LNCaP clone FGC (cell line): ENCODE measurements at places on chromosomes 13 and 19.
A peak's percentile ranks its signal among the peaks of the same experiment; 100 is the strongest.

GRCh38 chr13:105159841-105160240 is 1375.6 kb downstream of the EFNB2 start:
- no peak for DNase-seq

GRCh38 chr19:4372165-4373012 is 28.0 kb downstream of the SH3GL1 start:
- no peak for DNase-seq

- DNase-seq, result no peak
Observed at GRCh38 chr13:74128156-74128767, 5.9 kb downstream of the KLF12 start.

- no peak for DNase-seq
Observed at GRCh38 chr19:27753622-27754021, 1459.3 kb downstream of the UQCRFS1 start.

GRCh38 chr13:71867131-71867814 is at the start of gene DACH1:
TSS of gene DACH1 (minus strand) at chr13:71867204.
- no peak for DNase-seq

DNA sequence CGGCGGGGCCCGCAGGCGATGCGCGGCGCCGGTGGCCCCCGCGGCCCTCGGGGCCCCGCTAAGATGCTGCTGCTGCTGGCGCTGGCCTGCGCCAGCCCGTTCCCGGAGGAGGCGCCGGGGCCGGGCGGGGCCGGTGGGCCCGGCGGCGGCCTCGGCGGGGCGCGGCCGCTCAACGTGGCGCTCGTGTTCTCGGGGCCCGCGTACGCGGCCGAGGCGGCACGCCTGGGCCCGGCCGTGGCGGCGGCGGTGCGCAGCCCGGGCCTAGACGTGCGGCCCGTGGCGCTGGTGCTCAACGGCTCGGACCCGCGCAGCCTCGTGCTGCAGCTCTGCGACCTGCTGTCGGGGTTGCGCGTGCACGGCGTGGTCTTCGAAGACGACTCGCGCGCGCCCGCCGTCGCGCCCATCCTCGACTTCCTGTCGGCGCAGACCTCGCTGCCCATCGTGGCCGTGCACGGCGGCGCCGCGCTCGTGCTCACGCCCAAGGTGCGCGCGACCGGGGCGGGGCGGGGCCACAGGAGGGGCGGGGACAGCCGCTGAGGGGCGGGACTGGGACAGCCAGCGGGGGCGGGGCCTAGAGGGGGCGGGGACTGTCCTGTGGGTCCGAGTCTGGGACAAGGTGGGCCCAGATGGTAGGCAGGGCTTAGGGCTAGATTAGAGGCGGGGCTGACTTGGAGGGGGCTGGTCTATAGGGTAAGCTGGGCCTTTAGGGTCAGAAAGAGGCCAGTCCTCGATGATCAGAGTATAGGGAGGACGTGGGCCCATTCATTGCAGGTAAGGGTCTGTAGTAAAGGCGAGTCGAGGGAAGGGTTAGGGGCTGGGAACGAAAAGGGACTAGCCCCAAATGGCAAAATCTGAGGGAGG is 5.1 kb downstream of the GRIN2D start:
- peak; percentile 26 for DNase-seq

DNA sequence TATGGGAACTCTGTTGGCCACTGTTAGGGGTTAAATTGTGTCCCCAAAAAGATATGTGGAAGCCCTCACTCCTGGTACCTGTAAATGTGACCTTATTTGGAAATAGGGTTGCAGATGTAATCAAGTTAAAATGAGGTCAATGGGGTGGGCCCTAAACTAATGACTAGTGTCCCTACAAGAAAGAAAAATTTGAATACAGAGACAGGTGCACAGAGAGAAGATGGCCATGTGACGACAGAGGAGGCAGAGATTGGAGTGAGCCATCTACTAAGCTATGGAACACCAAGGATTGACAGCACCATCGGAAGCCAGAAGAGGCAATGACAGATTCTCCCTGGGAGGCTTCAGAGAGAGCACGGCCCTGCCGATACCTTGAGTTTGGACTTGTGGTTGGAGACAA is 16.5 kb downstream of the POU2F2 start:
- DNase-seq, result no peak

DNA sequence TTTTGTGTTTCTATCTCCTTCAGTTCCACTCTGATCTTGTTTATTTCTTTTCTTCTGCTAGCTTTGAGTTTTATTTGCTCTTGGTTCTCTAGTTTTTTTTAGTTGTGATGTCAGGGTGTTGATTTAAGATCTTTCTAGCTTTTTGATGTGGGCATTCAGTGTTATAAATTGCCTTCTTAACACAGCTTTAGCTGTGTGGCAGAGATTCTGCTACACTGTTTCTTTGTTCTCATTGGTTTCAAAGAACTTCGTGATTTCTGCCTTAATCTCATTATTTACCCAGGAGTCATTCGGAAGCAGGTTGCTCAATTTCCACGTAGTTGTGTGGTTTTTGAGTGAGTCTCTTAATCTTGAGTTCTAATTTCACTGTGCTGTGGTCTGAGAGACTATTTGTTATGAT is 251.7 kb upstream of the HTR2A start:
- no peak for DNase-seq

DNA sequence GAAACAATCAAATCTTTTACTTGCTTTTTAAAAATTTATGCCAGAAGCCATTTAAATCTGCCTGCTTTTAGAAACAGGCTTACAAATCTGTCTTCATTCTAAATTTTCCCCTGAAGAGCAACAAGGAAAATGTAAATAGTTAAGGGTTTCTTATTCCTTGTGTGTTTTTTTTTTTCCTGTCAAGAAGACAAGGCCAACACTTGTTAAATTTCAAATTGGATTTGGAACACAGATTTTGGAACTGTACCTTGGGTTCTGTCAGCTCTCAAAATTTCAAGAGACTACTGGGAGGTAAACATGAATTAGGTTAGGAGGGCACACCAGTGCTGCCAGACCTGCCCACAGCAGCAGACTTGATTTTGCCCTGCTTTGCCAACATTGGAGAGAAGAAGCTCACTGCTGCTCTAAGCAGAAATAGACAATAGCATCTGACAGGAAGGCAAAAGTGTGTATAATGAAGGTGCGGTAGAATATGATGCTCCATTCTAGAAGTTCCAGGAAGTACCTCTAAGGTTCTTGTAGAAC is 121.7 kb downstream of the NHLRC3 start:
- no peak for DNase-seq

DNA sequence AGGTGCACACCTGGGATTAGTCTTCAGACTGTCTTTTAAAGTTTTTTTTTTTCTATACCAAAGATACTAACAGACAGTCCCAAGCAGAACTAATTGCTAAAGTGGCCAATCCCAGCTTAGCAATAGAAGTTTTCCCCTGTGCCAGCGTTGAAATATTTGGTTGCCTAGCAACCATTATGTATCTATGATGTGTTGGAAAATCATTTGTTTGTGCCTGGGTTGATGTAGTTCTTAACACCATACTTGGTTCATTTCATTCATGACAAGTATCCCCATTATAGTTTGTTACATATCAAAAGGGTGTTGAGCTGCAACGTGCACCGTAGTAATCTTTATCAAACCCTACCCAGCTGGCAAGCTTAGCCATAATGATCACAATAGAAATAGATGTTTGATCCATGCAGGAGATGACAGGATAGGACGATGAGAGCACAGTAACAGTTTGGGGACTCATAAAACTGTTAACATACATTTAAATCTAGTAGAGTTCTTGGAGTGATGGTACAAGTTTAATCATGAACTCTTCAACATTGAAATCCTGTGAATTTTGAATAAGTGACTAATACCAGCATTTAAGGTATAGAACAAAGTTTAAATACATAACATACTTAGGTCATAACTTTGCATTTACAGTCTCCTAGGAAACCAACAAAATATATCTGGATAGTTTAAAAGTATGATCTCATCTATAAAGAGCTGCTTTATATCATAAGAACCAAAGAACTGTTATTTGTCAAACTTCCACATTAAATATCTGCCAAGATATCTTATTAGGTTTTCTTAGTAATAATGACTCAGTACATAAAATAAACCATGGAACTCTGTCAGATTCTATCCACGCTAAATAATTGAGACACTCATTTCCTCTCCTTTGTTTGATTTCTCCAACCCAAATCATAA is 73.4 kb downstream of the MBNL2 start:
- DNase-seq, result no peak

DNA sequence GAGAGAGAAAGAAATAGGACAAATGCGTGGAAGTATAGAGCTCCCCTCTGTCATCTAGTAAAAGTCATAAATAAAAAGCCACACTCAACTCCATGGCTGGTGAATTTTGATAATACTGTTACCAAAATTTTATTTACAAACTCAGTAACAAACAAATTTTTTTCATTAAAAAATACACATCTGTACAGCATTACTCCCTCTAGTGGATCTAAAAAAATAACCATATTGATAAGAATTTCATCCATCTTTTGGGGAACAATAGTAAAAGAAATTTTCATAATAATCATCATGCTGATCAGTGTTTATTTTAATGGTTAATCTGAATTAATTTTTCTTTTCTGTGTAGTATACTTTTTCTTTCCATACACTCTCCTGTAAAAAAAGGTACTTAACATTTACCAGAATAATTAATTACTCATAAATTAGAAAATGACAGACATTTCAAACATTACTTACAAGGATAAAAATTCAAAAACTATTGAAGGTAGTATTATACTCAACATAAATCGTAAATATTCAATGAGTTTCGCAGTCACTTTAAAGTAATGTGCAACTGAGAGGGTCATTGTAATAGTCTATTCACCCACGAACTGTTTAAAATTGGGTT is 173.5 kb upstream of the LSM14A start:
- no peak for DNase-seq

- no peak for DNase-seq
Observed at GRCh38 chr19:16637535-16637934, 9.5 kb upstream of the MED26 start.

DNA sequence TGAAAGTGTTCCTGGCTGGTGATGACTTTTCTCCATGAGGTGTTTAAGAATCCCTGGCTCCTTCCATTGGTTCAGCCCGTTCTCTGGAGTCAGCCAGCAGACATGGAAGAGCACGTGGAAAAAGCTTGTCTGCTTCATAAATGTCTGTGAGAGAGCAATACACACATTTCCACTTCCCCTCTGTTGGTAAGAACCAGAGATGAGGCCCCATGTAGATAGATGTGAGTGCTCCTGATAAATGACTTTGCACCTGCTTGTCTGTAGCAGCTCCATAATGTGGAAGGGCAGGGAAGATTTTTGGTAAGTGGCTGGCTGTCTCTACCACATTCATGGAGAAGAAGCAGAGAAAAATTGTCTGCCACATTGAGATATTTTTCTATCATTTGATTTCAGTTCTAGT is 325.8 kb downstream of the LMO7 start:
- DNase-seq, result no peak

DNA sequence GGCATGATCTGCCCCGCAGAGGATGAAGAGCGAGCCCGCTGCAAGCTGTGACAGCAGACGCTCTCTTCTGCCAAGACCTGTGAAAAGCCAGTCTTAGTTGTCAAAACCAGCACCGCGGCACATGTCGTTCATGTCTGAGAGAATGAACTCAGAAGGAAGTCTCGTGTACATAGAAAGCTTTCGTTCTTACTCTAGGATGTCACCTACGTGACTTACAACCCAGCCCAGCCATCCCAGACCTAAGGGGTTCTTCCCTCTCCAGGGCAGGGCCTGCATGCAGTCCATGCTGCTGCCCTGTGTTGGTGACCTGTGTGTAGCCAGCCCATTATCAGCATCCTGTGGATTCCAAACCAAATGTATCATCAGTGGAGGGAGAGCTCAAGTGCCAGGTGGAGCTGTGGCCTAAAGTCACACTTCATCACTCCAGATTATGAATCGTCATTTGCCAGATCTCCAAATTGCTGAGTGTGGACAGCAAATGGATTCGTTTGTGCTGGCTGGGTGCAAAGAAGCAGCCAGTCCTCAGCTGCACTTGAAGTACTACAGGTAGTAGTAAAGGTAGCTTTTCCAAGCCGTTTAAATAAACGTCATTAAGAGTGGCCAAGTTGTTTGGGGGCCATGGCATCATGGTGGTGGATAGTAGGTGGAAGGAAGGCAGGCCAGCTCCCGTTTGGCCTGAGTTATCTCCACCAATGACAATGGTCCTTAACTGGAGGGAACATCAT is 73.9 kb upstream of the GPR183 start:
- DNase-seq, result no peak
